Camera-type eye (tissue), 1 donor: ENCODE measurements at places on chromosomes 5 and 9. TPM values are rescaled to one million over a fixed set of nuclear protein-coding genes. Genes with fewer than 3 reads are reported as not detected.

The CCDC183 gene
- total RNA-seq = 2.0 TPM

The INSL6 gene
- total RNA-seq = not detected

The HOMER1 gene
- 21.9 TPM for total RNA-seq

The KIF12 gene
- 0.93 TPM for total RNA-seq

The NUDT12 gene
- 31.4 TPM for total RNA-seq

The MUSK gene
- total RNA-seq = 1.4 TPM

The SLC6A18 gene
- total RNA-seq = not detected

The TAF11L10 gene
- not detected for total RNA-seq

The BSPRY gene
- total RNA-seq = 7.5 TPM

The AQP7 gene
- total RNA-seq = not detected

The YIPF5 gene
- 74.4 TPM for total RNA-seq

The TOPORS gene
- total RNA-seq = 47.6 TPM

The TEX48 gene
- total RNA-seq = not detected

The EIF4EBP3 gene
- 5.6 TPM for total RNA-seq

The TMEM252 gene
- not detected for total RNA-seq

The TYRP1 gene
- total RNA-seq = 326 TPM

The FOXI1 gene
- total RNA-seq = not detected

The HK3 gene
- 1.9 TPM for total RNA-seq

The NPDC1 gene
- 56.4 TPM for total RNA-seq
